ENCODE measurements at places on chromosomes 3 and 15. TPM values are rescaled to one million over a fixed set of nuclear protein-coding genes. Genes with fewer than 3 reads are reported as not detected.

CKMT1B gene
- polyA plus RNA-seq: 0.08 TPM

BNIP2 gene
- polyA plus RNA-seq: 47.9 TPM

COL7A1 gene
- 1.1 TPM for polyA plus RNA-seq

ADCY5 gene
- polyA plus RNA-seq: 17.1 TPM

CPN2 gene
- 1.6 TPM for polyA plus RNA-seq

GOLGA6A gene
- polyA plus RNA-seq: not detected

IL12A gene
- 0.33 TPM for polyA plus RNA-seq

SLC25A36 gene
- polyA plus RNA-seq: 45.4 TPM

SEMA3F gene
- polyA plus RNA-seq: 3.5 TPM

COMMD4 gene
- polyA plus RNA-seq: 12.1 TPM

RTP3 gene
- polyA plus RNA-seq: not detected

GOLGA6L10 gene
- 1.7 TPM for polyA plus RNA-seq

OR5K2 gene
- not detected for polyA plus RNA-seq

MAN2C1 gene
- polyA plus RNA-seq: 48.9 TPM

SNTN gene
- 0.17 TPM for polyA plus RNA-seq

SCAANT1 gene
- polyA plus RNA-seq: not detected

TNNC1 gene
- 1.6 TPM for polyA plus RNA-seq

NSUN3 gene
- polyA plus RNA-seq: 7.1 TPM

ZNF80 gene
- not detected for polyA plus RNA-seq

ACAN gene
- 1.5 TPM for polyA plus RNA-seq

CLDN11 gene
- polyA plus RNA-seq: 125 TPM

SLC28A1 gene
- polyA plus RNA-seq: not detected

CLRN1 gene
- polyA plus RNA-seq: not detected

SLC22A14 gene
- 0.55 TPM for polyA plus RNA-seq

NR2E3 gene
- not detected for polyA plus RNA-seq

MCTP2 gene
- polyA plus RNA-seq: 2.0 TPM

GHSR gene
- not detected for polyA plus RNA-seq

PLA2G4D gene
- not detected for polyA plus RNA-seq

TM4SF1 gene
- 103 TPM for polyA plus RNA-seq

NRROS gene
- polyA plus RNA-seq: 3.2 TPM

GUCA1C gene
- polyA plus RNA-seq: 0.38 TPM

Measured in ovary (tissue), 10 donors.